ENCODE measurements at places on chromosomes 1 and 21. TPM values are rescaled to one million over a fixed set of nuclear protein-coding genes. Genes with fewer than 3 reads are reported as not detected.

GRCh38 chr21:45177039-45177438, 102.7 kb downstream of the ADARB1 start:
- DNase-seq: no peak

PGLYRP3 gene
- 0.14 TPM for total RNA-seq

GRCh38 chr1:198649232-198649967, 10.6 kb downstream of the PTPRC start:
- no peak for DNase-seq

DNA sequence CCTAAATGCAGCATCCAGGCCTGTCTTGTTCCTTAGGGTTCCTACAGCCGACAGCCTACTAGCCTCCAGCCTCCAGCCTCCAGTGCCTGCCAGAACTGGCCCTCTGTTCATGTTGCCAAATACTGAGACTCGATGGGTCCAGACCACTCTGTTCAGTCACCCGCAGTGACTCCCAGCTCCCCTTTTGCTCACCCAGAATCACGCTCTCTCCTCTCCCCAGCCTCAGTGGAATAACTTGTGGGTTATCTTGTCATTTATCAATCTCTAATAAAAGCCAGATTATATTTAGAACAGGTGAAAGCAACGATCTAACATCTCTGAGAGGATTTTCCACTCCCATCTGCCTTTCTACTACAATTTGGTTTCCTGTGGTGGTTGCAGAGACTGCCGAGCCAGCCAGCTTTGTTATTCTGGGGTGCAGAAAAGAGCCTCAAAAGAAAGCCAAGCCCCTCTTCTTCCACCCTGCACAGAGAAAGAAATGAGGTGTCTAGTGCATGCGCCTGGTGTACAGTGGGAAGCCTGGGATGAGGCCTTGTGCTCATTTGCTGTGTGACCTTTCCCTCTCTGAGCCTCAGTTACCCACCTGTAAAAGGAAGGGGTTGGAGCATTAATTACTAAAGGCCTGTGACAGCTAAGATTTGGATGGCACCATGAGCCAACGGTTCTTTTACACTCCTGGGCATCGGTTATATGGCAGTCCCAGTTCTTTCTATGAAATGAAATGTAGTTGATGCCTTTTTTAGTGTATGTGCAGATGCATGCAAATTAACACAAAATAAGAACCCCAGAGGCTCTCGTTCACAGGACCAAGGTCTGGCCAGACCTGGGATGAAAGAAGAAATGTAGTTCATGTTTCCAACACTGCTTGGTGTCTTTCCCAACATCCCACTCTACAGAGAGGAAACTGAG, 42.9 kb upstream of the ID3 start:
- no peak for DNase-seq

GRCh38 chr1:42963378-42964043, 4.8 kb upstream of the SLC2A1 start:
- no peak for DNase-seq

All from thymus (tissue), 14 donors.